ENCODE measurements at places on chromosomes 1 and 21. TPM values are rescaled to one million over a fixed set of nuclear protein-coding genes. Genes with fewer than 3 reads are reported as not detected.

DNA sequence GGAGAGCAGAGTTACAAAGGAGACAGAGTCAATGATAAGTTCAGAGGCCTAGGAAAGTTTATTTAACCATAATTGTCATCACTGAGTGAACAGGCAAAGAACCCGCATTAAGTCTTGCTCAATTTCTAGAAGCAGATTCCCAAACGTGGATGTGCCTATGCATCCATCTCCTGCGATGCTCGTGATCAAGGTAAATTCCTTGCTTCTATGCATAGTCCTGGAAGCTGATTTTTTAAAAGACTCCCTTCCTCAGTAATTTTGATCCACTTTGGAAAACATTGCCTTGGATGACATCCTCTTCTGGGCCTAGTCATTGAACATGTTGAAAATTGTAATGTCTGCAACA lies 116.4 kb downstream of the TNFSF18 start:
- DNase-seq: no peak

DNA sequence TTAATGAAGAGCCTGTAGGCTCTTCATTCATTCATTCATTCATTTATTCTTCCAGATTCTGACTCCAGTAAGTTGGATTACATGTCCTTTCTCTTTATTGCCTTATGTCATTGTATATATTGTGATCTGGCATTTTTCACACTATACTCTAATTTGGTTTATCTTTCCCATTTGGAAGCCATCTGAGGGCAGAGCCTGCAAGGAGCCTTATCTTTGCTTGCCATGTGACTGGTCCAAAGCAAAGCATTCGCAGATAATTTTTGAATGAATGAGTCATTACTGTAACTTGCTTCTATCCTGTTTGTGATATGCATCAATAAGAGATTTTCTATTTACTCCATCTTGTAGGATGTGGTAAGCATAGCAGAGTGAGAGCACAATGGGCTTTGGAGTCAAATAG lies 108.4 kb upstream of the DAB1 start:
- DNase-seq: no peak

- DNase-seq: no peak
Measured at GRCh38 chr21:33543505-33544129, 779 bp downstream of the SON start.

The VCAM1 gene
- polyA plus RNA-seq: 29.6 TPM
